ENCODE measurements at places on chromosomes 4 and X.
A peak's percentile ranks its signal among the peaks of the same experiment; 100 is the strongest.

GRCh38 chr4:38672074-38672396, 8.0 kb downstream of the KLF3 start:
- no peak for DNase-seq

DNA sequence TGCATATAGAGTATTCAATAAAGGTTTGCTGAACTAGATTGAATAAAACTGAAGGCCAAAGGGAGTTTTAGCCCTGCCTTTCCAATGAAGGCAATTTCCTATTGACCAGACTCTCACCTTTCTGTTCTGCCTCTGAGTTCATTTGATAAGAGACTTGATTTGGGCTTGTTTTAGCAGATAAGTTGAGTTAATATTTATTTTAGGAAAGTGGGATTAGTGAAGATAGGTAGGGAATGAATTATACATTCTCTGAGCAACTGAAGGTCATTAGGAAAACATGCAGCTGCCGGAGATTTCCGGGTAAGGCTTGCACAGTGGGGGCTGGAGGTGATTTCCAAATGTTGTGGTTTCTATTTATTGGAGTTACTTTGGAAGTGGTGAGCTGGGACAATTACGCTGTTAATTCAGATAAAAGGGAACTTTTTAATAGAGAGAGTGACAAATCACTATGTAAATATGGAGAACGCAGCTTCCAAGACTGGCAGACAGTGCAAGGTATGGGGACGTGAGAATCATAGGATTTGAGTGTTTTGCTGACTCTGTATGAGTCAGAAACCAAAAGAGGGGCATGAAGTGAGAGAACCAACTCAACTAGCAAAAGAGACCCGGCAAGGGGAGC, 553.6 kb upstream of the BOD1L1 start:
- DNase-seq, result no peak

- no peak for DNase-seq
These were observed 7.7 kb downstream of the FANCB start for GRCh38 chrX:14865201-14865600.

GRCh38 chr4:64584981-64585557, 175.8 kb upstream of the TECRL start:
- DNase-seq, result no peak

GRCh38 chr4:148060264-148061140, 328.6 kb downstream of the ARHGAP10 start:
- no peak for DNase-seq

GRCh38 chr4:56757261-56757746, 64.2 kb downstream of the SPINK2 start:
- no peak for DNase-seq

DNA sequence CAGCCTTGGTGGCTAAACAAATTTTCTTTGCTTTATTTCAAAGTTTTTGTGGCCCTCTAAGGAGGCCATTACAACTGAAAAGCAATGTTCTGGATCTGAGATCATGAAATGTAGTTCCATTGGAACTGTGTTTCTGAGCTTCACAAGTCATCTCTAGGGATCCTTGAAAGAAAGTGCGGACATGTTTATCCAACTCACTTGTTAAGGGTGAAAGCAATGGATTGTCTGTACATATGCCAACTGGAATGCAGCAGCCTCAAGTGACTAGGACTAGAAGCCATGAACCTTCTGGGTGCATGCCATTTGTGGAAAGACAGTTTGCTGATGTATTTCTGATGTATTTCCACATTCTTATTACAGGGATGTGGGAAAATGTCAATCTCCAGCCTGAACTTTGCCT, 36.7 kb upstream of the KLHL13 start:
- DNase-seq, result no peak

DNA sequence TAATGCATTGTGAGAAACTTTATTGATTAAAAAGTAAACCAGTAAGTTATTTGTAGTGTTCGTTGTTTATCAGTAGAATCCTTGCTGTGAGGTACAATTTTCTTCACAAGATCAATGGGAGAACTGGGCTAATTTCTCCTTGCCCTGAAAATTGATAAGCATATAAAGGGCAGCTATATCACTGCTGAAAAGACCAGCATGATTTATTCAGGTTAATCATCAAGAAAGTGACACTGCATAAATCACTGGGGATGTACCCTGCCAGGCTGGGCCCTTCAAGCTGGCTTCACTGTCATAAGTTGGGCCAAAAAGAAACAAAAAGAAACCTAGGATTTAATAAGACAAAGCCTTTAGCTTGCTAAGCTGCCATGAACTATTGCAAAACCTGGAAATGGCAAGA, 746.7 kb downstream of the STPG2 start:
- no peak for DNase-seq

DNA sequence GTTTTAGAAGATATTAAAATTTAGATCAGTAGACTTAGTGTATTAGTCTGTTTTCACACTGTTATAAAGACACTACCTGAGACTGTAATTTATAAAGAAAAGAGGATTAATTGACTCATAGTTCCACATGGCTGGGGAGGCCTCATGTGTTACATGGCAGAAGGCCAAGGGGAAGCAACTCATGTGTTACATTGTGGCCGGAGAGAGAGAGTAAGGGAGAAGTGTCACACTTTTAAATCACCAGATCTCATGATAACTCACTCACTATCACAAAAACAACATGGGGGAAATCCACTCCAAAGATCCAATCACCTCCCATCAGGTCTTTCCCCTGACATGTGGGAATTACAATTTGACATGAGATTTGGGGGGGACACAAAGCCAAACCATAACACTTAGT, 1159.7 kb upstream of the PCDH7 start:
- DNase-seq, result no peak

DNA sequence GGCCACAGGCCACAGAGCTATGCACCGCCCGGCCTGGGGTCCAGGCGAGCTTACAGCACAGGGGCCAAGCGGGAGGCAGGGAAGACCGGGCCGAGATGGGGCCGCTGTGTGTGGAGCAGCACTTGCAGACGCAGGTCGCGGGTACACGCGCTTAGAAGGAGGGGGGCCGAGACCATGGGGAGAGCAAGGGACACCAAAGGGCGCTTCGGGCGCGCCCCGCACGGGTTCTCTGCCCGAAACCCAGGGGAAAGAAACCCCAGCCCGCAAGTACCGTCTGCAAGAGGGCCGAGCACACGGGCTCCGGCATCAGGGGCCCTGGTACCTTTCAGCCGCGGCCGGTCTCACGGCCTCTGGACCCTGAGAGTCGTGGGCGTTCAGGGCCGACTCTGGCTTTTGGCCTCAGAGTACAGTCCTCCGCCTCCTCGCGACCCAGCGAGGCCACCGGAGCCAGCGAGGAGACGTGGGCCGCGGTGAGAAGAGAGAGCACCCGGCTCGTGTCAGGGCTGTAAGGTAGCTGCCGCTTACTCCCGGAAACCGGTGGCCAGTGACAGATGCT, 342 bp downstream of the EOLA2 start:
- DNase-seq, result peak; percentile 23

DNA sequence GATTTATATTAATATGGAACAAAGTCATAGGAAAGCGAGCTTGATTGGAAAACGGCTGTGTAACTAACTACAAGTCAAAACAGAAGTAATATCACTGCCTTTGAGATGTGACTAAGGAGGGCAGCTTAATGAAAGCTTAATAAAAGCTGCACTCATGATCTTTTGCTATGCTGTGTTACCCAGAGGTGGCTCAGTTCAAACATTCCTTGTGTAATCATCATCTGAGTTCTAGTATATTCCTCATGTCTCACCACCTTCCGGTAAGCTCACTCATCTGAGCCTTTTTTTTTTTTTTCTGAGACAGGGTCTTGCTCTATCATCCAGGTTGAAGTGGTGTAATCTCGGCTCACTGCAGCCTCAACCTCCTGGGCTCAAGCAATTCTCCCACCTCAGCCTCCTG, 5.0 kb downstream of the GRPEL1 start:
- DNase-seq, result no peak

GRCh38 chr4:17687237-17687857, 72.9 kb downstream of the MED28 start:
- no peak for DNase-seq

DNA sequence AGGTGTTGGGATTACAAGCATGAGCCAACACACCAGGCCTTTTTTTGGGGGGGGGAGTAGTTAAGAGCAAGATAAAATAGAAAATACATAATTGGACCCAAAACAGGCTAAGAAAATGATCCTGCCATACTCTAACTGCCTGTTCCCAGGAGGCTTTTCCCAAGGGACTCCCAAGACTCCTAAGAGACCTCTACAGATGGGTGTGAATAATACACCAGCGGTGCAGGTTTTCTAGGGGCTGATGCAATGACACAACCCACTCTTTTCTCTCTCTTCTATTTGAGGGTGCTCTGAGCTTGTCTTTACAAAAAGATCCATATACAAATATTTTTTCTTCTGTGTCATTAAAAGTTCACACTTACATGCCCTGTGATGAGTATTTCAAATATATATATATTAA, 116.9 kb downstream of the RASL11B start:
- no peak for DNase-seq

DNA sequence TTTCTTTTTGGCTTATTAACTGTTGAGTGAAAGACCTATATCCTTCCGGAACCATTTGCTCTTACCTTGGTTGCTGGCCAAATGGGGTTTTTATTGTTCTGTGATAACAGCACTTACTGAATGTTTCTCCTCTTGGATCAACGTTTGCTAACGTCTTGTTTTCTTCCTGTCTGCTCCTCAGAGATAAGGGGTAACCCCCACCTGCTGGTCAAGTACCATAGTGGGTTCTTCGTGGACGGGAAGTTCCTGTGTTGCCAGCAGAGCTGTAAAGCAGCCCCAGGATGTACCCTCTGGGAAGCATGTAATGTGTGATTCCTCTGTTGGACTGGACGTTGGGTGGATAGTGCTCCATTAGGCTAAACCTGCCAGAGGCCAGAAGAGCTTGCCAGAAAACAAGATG, 15.3 kb downstream of the BMX start:
- DNase-seq, result no peak

- DNase-seq, result no peak
These were observed 320.7 kb upstream of the PCDH7 start for GRCh38 chr4:30399476-30399875.

Measured in breast epithelium (tissue), 4 donors.